ENCODE measurements at places on chromosomes 12 and 14. TPM values are rescaled to one million over a fixed set of nuclear protein-coding genes. Genes with fewer than 3 reads are reported as not detected.

DNA sequence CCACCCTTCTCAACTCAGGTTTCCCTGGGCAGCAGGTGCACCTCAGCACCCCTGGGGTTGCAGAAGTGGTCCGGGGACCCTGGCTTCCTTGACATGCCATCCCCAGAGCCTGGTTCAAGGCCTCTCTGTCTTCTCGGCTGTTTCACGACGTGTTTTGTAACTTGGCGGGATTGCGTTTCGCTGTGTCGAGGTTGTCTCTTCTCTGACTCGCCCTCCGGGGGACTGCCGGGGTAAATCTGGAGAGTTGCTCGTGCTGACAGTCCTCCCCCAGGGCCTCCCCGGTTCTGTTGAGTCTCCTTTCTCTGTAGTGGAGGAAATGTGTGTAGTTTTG, 25.6 kb downstream of the MEG3 start:
- H3K4me3 ChIP-seq = no peak overlapping the region
- H3K4me1 ChIP-seq = no peaks in the 10 kb centered on the region
- DNase-seq = no peak
- no peak overlapping the region for H3K27ac ChIP-seq

DNA sequence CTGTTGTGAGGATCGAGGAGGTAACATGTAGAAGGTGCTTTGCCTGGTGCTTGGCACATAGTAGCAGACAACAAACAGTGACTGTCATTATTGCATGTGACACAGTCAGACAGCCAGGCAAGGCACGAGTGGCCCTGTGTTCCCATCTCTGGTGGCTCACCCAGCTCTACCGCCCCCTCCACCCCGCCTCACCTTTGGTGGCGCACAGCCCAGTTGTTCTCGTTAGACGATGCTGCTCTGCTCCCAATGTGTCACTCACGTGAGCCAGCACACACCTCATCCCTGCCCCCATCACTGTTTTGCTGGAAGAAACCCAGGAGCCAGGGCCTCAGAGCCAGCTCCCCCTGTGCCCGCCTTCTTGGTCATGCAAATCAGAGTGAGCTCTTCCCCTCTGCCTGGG, 113.3 kb downstream of the CALM1 start:
- H3K36me3 ChIP-seq = no peaks in the 10 kb centered on the region
- H3K27me3 ChIP-seq = peaks cover 24% of the 10 kb centered on the region
- H3K27ac ChIP-seq = no peak overlapping the region
- no peak overlapping the region for H3K4me3 ChIP-seq
- DNase-seq = no peak

DNA sequence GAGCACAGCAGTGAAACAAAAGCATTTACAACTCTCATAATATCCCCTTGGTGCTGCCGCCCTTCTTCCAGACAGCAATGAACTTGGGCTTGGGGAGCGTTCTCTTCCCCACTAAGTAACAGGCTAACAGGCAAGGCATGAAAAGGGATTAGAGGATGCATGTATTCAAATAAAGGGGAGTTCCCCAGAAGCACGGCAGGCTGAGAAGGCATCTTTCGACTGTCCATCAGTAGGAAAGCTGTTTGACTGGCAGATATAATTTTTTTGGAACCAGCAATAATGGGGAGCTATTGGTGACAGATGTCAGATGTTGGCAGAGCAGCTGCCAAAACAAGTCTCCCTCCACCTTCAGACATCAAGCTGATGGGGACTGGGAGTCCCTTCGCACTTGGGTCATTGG, 9.2 kb upstream of the TIGAR start:
- H3K4me3 ChIP-seq = no peak overlapping the region
- H3K27me3 ChIP-seq = no peaks in the 10 kb centered on the region

DNA sequence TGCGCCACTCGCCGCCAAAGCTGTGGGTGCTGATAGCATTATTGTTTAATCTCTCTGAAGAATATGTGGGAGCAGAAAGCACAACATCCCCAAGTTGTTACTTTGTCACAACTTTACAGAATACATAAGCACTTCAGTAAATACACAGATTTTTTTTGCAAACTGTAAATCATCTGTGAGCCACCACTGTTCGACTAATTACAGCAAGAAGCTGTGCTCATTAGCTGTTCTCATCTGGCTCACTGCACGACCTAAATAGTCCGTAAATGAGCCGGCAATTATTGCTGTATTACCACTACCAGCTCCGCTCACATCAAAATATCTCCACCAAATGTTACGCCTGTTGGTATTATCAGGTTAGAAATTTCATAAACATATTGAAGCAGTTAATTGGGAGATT, 228.9 kb upstream of the PRKD1 start:
- H3K4me1 ChIP-seq = no peaks in the 10 kb centered on the region
- no peaks in the 10 kb centered on the region for H3K36me3 ChIP-seq
- DNase-seq = no peak
- no peaks in the 10 kb centered on the region for H3K27me3 ChIP-seq
- H3K4me3 ChIP-seq = no peak overlapping the region

Gene SLC7A8
- total RNA-seq = 1.7 TPM

Gene PRB2
- total RNA-seq = not detected

Gene SLC7A7
- total RNA-seq = 0.10 TPM

Gene KRT6C
- total RNA-seq = not detected

Gene DBX2
- total RNA-seq = not detected

Data from activated CD4-positive, alpha-beta memory T cell treated with anti-CD3 and anti-CD28 coated beads for 36 hours (primary cell).